Glutamatergic neuron (in vitro differentiated cells): ENCODE measurements at places on chromosomes 2 and 18.

DNA sequence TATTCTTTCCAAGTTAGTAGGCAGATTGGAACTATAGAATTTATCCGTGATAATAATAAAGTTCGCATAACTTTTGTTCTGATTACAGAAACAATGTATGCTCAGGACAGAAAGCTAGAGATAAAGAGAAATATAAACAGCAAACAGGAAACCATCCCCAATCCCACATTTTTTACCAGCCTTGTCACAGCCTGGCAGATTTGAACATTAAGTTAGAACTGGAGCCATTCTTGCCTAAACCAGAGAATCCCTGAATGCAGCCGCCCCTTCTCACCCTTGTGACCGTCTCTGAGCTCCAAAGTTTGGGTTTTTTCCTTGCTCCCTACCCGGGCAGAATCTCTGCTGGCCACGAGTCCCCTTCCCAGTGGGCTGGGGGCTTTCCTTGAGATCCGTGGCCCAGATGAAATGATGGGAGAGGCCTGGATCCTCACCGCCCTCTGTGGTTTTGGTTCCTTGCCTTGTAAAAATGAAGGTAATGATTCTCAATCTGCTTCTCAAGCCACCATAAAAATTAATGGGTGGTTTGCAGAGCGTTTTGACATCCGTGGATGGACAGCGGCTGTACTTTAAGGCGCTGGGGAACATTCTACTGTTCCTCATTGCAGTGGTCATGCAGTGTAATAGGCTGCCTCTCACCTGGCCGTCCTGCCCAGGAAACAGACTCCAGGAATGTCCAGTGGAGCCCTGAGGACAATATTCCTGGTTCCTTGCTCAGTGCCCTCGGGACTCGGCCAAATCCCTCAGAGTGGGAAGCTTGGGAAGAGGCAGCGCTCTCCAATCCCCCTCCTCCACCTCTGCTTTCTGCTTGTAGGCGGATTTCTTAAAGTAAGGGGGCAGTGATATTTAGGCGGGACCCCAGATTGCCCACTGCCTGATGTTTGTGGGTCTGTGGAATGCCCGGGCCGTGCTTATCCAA is 1.6 kb downstream of the SH3BP4 start:
- no peak for DNase-seq

DNA sequence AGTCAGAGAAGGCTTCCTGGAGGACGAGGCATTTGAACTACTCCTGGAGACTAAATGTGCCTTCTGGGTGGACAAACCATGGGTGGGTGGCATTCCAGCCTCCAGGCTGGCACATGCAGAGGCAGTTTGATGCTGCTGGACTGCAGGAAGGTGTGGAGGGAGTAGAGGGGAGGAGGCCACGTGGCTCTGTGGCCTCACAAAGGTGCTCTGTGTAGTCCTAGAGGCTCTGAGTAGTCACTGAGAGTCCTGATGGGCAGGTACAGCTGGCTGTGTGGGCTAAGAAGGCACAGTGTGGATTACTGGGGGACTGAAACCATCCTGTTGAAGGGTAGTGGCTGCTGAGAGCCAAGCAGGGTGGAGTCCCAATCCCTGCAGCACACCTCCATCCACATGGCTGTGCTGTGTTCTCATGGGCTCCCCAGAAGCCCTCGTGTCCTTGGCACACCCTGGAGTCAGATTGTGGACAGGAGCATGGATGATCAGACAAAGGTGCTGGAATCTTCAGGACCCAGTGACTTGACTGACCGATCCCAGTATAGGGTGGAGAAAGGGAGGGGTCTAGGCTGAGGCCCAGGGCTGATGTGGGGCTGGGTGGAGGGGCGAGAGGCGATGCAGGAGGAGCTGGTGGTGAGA is 87.4 kb upstream of the HS6ST1 start:
- no peak for DNase-seq

GRCh38 chr2:124921191-124921590 is 896.1 kb downstream of the CNTNAP5 start:
- DNase-seq, result peak; percentile 54

GRCh38 chr2:64059270-64059669 is 40.0 kb upstream of the VPS54 start:
- DNase-seq, result no peak

GRCh38 chr18:76847916-76848315 is 25.6 kb downstream of the ZNF236 start:
- no peak for DNase-seq

- no peak for DNase-seq
Observed at GRCh38 chr2:20512061-20512605, 65.3 kb downstream of the RHOB start.

GRCh38 chr2:204514439-204514838 is 30.8 kb upstream of the PARD3B start:
- DNase-seq, result no peak

DNA sequence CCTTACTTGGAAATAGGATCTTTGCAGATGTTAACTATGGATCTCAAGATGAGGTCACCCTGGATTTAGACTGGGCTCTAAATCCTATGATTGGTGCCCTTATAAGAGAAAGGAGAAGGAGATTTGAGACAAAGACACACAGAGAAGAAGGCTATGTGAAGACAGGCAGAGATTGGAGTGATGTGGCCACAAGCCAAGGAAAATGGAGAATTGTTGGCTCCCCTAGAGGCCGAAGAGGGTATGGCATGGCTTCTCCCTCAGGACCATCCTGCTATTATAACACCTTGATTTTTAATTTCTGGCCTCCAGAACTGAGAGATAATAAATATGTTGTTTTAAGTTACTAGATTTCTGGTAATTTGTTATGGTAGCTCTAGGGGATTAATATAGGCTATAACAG is 7.6 kb downstream of the CYBRD1 start:
- no peak for DNase-seq

DNA sequence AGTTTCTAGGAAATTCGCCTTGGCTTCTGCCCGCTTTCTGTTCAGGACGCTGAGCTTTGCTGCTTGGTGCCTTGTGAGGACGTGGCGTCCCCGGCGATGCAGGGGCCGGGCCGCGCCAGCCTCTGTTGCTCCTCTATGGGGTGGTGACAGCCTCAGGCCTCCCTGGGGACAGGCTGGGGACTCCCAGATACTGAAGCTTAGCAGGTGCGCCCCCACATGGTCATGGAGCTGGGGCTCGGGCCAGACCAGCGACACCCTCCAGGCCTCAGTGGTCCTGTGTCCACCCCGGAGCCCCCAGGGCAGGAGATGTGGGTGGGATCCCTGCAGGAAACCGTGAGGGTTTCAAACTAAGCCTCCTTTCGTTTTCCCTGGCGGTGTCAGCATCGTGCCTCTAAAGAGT is 29.2 kb downstream of the KCNG2 start:
- DNase-seq, result no peak

DNA sequence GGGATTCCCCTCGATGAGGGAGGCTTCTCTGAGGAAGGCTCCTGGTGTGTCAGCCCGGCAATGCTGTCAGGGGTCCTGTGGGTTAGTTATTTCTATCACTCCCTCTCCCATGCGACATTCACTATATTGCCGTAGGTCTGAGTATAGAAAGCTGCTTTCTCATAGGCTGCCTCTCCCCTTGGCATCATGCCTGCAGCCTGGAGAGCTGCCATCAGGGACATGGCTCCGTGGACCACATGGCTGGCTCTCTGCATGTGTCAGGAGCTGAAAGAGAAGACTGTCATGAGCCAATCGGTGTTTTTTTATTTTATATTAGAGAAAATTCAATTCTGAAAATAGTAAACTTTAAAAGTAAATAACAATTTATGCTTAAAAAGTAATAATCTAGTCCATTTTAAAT is 198.0 kb downstream of the CDH20 start:
- DNase-seq, result no peak

- DNase-seq, result peak; percentile 90
Observed at GRCh38 chr2:101341901-101342624, 33.6 kb upstream of the RNF149 start.

DNA sequence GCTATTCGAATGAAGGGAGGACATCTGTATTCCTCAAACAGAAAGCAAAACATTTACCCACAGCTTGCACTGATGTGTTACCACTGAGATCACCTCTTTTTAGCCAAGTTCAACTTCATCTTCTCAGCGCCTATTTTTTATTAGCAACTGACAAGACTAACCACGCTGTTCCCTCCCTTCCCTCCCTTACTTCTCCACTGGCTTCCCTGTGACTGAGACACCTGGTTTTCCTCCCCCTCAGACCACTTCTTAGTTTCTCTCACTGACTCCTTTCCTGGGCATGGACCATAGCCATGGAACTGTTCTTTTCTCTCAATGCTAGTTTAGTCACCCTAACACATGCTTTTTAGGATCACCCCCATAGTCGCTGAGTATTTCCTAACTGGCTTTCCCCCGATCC is 3.3 kb downstream of the L3MBTL4 start:
- DNase-seq, result no peak

DNA sequence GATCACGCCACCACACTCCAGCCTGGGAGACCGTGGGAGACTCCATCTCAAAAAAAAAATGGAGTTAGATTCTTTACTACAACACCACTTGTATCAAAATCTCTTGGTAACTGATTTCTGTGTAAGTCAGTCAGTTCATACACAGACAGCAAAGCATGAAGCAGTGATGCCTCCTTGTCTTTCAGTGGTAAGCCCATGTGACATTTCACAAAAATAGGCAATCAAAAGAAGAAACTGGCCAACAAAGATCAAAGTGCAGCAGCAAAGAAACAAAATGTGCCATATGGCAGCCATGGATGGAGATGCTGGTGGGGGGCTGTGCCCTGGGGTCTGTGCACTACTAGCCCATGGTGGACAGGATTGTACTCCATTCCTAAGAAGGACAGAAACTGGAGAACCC is 6.7 kb upstream of the RAB12 start:
- DNase-seq, result no peak

DNA sequence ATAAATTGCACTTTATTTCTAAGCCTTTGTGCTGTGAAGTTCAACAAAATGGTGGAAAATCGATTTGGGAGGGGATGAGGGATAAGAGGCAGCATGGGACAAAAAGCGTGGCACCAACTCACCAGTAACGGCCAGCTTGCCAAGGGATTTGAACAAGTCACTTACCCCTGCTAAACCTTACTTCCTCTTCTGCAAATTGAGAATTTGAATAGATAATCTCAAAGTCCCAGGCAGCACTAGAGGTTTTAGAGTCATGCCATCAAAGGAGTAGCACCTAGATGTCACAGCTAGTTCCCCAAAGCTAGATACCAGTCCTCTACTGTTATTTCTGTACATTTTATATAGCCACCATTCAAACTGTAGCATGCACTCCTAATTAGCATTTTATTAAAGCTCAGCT is 83.7 kb upstream of the VRK2 start:
- no peak for DNase-seq
